ENCODE measurements at places on chromosomes 16 and 17.
A peak's percentile ranks its signal among the peaks of the same experiment; 100 is the strongest.

DNA sequence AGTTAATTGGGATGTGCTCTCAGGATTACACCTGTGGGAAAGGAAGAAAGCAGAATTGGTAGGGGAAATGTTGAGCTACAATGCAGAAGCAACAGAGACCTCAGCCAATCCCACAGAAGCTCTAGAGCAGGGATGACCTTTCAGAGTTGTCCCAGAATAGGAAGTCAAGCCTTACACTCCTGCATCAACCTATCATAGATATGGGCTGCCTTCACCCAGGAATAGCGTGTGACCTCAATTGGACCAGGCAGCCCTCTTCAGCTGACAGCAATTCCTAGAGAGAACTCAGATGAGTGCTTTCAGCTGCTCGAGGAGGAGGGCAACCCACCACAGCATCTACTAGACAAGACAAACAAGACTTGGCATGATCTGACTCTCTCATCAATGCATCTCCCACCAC lies 189.7 kb downstream of the TMEM132E start:
- DNase-seq: no peak

- no peak for DNase-seq
These were observed 15.5 kb downstream of the LLGL2 start for GRCh38 chr17:75540923-75541503.

- DNase-seq: peak; percentile 50
These were observed 1.5 kb downstream of the SPOP start for GRCh38 chr17:49676276-49676868.

- no peak for DNase-seq
These were observed 13.7 kb upstream of the CA4 start for GRCh38 chr17:60135951-60136666.

DNA sequence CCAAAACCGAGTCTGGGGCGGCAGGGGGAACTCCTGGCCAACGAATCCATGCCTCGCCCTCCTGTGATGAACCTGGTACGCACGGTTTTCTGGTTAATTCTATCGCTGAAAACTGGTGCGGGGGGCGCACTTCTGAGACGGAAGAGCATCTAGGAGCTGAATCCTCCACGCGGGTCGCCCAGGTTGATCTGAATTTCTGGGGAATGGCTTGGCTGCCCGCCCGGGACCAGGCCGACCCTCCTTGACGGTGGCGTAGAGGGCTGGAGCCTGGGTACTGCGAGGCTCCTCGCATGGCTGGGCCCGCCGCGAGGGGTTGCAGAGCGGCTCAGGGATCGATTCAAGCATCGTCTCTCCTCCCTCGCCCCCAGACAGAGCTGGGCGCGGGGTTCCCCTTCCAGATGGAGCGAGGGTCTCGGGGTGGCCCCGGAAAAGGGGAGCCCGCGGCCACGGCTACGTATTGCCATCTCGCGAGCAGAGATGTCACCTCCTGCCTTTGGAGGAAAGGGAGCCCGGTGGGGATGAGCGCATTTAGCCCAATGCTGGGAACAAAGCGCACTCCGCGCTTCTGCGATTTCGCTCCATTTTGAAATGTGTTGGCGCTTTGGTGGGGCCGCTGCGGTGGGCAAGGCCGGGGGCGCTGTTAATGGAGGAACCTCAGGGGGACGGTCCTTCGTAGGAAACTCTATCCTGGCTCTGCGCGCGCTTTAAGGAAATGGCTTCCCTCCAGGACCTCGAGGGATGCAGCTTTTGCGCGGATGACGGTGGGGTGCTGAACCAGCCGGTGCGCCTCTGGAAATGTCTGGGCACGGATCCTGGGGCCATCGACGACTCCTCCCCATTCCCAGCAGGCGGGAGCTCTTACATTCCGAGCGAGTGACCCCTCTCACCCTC lies 2.7 kb downstream of the MAPT start:
- DNase-seq: peak; percentile 16

GRCh38 chr17:61495161-61495857 lies 43.1 kb downstream of the TBX4 start:
- DNase-seq: no peak

GRCh38 chr16:68731637-68732036 lies 5.5 kb upstream of the CDH1 start:
- no peak for DNase-seq

- no peak for DNase-seq
These were observed 9.3 kb downstream of the CPHXL2 start for GRCh38 chr16:75667503-75667902.

- no peak for DNase-seq
These were observed 505.8 kb upstream of the HSBP1 start for GRCh38 chr16:83301971-83302370.

GRCh38 chr17:77769762-77770161 lies 188.7 kb upstream of the TNRC6C start:
- DNase-seq: no peak

DNA sequence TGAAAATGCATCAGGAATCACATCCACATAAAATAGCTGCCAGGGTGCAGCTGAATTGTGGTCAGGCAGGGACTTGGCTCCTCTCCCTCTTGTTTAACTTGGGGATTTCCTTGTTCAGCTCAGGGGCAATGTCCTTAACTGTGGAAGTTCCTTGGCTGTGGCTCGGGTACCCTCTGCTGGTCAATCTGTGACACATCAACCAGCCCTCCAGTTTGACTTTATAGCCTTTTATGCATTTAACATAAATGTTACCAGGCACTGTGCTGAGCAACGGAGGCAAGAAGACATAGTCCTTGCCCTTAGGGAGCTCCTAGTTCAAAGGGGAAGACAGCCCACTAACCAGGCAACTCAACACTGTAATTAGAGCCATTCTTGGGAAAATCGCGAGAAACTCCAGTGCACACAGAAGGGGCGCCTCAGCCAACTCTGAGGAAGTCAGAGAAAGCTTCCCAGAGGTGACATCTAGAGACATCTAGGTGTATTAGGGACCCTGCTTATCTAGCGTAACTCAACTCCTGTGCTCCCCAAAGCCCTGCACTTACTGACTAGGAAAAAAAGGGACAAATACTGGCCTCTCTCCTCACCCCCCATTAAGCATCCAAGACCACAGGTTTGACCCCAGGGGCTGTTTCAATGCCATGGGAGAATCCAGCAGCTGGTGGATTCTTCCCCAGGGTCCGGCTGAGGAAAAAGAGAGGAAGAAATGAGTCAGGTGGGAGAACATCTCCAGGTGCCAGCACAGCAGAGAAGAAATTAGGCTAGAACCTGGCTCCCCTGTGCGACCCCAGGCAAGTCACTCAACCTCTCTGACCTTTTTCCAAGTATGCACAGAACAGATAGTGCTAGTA lies 17.3 kb upstream of the EEF2K start:
- peak; percentile 95 for DNase-seq

- DNase-seq: peak; percentile 57
These were observed 4.8 kb upstream of the SHISA9 start for GRCh38 chr16:12896562-12896961.
